Breast epithelium (tissue), 4 donors: ENCODE measurements at places on chromosomes 11 and 22.

GRCh38 chr11:130052567-130052966 lies 17.1 kb upstream of the APLP2 start:
- no peak for DNase-seq

DNA sequence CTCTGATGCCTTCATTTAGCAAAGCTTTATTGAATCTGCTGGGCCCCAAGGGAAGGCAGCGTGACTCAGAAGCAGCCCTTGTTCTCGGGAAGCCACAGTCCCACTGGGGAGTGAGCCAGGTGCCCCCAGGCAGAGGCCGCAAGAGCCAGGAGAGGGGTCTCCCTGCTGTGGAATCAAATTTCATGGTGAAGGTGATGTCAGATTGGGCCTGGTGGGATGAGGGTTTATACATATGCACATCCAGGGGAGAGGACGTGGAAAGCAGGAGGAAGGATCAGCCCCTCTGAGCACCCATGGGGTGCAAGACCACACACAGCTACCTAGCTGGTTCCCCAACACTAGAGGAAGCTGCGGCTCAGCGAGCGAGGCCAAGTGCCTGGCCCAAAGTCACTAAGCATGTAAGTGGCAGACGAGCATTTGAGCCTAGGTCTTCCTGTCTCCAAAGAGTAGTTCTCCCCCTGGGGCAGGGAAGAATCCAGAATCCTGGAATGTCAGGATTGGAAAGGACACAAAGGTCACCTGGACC lies 2.0 kb downstream of the SYNGR1 start:
- DNase-seq = no peak

- DNase-seq = no peak
Observed at GRCh38 chr11:73313652-73314051, 5.6 kb downstream of the ARHGEF17 start.

GRCh38 chr11:12092714-12093113 lies 17.7 kb upstream of the MICAL2 start:
- no peak for DNase-seq

DNA sequence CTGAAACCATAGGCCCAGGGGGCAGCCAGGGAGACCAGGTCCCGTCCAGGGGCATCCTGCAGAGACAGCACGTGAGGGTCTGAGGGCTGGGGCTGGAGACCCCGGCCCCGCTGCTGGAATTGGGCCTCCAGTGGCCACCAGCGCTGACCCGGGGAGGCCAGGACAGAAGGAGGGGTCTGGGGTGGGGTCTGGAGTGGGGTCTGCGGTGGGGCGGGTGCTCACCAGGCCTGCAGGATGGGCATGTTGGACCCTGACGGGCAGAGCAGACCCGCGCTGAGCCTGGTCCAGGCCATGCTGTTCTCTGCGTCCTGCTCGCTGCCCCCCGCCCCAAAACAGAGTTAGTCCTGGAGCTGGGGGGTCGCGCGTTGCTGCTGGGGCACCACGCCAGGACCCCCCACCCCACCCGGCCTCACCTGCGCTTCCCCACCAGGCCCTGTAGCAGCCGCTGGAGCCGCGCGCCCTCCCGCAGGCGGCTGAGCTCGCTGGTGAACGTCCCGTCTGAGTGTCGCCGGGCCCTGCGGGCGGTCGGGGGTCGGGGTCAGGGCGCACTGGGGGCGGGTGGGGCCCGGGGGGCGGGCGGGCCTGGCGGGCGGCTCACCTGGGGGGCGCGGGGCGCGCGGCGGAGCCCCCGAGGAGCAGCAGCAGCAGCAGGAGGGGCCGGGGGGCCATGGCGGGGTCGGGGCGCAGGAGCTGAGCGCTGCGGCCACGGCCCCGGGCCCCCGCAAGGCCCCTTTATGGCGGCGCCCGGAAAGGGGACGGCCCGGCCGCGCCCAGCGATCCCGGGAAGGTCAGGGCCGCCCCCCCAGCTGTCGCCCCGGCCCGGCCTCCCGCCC lies at the start of gene SCT:
TSS of gene SCT (minus strand) at position 707 of the 833 bp plus-strand sequence. CDS start at position 669, 38 bp downstream.
- no peak for DNase-seq

DNA sequence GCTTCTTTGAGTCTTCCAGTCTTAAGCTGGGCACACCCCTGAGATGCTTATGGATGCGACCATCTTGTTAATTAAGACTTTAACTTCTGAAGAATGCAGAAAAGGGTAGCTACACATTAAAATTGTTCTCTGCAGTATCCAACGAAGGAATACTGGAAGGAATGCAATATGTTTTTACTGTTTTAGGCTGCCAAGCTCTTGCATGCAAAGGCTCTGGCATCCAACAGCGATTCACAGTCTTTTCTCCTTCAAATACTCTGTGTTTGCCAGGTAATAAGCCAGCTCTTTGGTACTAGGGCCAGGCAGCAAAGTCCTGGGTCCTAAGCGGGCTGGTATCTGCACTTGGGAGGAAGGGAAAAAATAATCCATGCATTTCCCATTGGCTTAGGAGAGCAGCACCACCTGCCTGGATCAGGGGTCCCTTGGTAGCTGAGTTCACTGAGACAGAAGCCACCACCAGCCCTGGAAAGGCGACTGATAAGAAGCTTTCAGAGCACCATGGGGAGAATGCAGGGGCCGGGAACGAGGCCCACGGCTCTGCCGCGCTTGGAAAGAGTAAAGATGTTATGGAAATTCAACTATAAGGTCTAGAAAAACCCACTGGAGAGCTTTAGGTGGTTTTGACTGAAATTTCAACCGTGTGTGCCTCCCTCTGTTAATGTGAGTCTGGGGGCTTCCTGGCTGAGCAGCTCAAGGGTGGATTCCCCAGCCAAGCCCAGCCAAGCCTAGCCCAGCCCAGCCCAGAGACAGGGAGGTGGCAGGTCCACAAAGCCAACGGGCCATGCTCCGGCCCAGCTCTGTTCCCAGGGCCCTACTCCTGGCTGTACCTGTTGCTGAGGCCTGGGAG lies 67.0 kb upstream of the CCND1 start:
- DNase-seq = no peak

- DNase-seq = peak; percentile 67
Observed at GRCh38 chr11:6357222-6357621, 33.1 kb upstream of the SMPD1 start.

- no peak for DNase-seq
Observed at GRCh38 chr11:118353084-118353710, 6.2 kb upstream of the UBE4A start.

DNA sequence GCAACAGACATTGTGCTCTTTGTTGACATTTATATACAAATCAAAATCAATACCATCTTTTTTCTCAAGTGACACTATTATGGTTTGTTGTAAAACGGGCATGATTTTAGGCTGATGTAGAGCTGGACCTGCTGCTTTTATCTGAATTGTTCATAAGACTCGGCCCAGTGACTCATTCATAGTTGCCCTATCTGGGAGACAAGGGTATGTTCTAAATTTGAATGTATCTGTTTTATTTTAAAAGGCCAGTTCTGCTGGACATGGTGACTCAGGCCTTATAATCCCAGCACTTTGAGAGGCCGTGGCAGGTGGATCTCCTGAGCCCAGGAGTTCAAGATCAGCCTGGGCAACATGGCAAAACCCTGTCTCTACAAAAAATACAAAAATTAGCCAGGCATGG lies 39.3 kb downstream of the CEP295 start:
- DNase-seq = no peak

DNA sequence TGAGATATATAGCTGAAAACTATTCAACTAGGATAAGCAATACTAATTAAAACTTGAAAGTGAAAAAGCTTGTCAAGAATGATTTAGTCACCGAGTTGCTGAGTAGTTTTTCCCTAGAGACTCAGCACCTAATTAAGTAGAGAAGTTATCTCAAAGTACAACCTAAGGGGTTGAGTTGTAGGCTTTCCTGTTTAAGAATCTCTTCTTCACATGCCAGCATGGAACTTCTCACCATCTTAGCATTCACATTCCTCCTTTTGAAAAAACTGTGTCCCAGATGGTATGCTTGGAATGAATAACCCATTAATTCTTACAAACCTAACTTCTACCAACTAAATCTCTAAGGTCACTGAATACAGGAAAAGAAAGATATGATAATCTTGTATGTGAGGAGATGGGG lies 303.3 kb upstream of the ZC3H12C start:
- DNase-seq = no peak

DNA sequence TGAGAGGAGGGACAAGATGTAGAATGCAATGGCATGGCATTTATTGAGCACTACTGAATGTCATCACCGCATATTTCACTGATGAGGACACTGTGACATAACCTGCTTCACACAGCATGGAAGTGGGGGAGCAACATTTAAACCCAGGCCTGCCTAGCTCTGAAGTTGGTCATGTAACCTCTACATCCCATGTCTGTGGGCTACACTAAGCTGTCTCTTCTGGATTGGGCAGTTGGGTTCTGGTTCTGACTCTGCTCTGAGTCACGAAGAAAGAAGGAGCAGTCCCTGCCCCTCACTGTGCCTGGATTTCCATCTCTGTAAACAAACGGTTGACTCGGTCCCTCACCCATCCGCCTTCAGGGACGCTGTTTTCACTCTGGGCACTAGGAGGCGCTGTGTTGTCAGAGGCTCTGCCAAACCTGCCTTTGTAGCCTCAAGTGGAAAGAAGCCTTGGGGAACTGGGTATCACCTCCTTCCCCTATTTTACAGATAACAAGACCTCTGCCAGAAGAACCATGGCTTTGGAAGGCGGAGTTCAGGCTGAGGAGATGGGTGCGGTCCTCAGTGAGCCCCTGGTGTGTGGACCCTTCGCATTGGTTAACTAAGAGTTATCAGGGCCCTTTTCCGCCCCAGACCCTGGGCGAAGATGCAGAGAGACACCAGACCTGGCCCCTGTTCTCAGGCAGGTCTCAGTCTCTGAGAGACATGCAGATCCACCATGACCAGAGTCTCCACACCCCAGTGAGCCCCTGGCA lies 12.7 kb upstream of the ARHGEF17 start:
- no peak for DNase-seq

- peak; percentile 49 for DNase-seq
Observed at GRCh38 chr11:63478896-63479295, 12.1 kb downstream of the PLAAT5 start.

DNA sequence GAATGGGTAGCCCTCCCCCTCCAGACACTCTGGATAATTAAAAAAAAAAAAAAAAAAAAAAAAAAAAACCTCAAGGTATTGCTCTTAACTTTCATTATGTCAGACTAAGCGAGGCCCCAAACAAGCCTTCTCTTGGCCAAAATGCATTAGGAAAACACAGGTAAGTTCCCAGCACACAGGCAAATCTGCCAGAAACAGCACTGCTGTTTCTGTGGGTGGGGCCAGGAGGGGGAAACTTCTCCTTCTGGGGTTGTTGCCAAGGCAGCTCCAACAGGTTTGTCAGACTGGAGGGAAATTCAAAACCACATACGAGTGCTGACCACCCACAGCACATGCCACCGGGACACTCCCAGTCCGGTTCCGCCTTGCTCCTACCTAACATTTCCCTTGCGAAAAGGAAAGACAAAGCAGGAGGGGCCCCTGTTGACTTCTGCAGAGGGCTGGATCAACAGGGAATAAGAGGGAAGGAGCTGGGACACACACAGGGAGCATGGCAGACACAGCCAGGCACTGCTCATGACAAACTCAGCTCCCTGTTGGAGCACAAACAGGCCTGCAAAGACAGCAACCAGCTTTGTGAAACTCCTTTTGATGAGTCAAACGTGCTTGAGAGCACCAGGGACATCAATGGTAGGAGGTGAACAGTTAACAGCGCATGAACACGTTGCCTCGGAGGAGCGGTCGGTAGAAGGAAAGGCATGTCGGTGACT lies 55.0 kb downstream of the MYH9 start:
- DNase-seq = peak; percentile 90

GRCh38 chr22:35894937-35895708 lies 133.5 kb downstream of the RBFOX2 start:
- peak; percentile 45 for DNase-seq
